ENCODE measurements at places on chromosomes 7 and 10.

- no peak for DNase-seq
Measured at GRCh38 chr7:150871601-150872000, 19.3 kb downstream of the AOC1 start.

DNA sequence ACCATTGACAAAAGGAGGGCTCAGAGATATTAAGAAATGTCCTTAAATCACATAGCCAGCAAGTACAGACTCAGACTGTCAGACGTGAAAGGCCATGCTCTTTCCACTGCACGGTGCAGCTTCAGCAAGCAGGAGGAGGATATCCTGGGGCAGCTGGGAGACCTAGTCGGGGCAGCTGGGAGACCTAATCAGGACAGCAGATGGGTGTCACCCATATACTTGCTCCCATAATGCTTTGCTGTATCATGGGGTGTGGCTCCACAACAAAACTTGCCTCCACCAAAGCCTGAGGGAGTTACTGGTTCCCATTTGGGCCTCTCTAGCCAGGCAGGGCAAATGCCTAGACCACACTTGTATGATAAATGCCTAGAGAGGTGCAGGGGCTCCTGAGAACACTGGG lies 55.4 kb downstream of the GRID1 start:
- DNase-seq, result no peak

DNA sequence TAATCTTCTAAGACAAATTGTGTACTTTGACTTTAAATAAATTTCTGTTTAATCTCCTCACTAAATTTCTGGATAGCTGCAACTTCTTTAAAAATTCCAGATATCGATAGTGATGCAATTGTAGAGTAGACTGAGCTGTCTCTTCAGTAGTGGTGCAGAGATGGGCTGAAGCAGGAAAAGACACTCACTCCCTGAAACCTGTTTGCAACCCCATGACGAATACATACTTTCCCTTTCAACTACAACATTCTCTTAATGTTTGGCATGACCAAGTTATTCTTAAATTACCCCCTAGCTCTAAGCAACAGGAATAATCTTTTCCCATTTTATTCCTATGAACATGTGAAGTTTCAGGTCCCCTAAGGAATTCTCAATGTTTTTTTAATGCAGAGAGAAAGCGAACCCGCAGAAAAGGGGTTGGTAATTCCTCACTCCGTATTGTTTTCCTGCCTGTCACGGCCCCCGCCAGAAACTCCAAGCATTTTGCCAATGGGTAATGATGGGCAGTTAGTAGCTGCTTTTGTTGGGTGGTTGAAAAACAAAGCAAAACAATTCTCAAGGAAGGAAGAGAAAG lies 1.3 kb downstream of the THSD7A start:
- no peak for DNase-seq

DNA sequence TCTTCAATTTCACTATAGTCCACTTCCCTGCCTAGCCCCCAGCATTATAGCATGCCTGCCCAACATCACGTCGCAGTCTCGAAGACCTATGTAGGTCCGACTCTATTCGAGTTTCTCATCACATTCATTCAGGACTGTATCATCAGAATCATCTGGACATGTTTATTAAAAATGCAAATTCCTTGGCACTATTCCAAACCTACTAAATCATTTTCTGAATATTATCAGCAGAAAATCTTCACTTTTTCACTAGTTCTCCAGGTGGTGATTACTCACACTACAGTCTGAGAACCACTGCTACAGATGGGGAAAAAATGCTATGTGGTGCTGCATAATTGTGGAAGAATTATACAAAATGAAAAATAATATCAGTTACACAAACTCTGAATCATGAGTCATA lies 29.3 kb upstream of the ETV1 start:
- no peak for DNase-seq

DNA sequence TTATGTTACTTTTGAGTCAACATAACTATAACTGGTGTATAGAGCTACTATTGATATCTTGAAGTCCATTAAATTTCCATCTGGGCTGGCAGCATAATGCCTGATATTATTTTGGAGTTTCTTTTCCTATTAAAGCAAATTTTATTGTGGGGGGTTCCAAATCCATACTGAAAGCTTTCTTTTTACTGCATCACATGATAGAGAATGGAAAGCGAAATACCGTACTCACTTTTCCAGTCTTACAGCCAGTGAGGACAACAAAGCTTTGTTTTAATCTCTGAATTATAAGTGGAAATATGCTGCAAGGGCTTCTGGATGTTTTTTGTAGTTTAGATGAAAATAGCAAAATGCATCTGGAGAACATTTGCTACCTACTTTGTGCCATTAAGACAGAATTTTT lies 477.5 kb upstream of the SEMA3D start:
- no peak for DNase-seq

- peak; percentile 96 for DNase-seq
Measured at GRCh38 chr7:105808703-105809590, 67.5 kb downstream of the ATXN7L1 start.

DNA sequence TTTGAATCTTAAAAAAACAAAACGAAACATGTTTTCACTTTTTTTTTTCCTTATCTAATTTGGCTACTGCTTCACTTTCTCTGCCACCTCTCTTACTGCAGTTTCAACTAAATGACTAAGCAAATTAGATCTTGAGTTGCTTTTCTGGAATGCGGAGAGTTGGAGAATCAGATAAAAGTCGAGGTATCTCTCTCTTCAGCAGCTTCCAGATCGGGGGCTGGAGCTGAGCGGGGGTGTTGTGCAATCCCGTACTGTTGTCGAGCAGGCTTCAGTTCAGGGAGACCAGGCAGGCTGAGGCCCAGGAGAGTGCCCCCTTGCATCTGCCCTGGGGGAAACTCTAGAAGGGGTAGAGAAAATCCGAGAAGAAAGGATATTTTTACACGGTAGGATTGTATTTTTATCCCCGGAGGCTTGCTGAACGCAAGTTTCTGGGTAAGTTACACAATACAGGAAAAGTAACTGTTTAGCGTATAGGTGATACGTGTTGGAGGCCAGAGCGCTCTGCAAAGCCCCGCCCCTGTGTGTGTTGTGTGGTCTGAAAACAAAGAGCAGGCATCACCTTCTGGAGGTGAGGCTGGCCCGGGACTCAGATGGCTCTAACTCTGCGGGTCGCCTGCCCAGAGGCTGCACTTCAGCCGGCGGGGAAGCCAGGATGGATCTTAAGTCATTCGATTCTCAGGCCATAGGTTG lies 116.6 kb downstream of the KLF6 start:
- DNase-seq, result peak; percentile 76

GRCh38 chr10:102010961-102011360 lies 45.0 kb downstream of the ARMH3 start:
- no peak for DNase-seq

DNA sequence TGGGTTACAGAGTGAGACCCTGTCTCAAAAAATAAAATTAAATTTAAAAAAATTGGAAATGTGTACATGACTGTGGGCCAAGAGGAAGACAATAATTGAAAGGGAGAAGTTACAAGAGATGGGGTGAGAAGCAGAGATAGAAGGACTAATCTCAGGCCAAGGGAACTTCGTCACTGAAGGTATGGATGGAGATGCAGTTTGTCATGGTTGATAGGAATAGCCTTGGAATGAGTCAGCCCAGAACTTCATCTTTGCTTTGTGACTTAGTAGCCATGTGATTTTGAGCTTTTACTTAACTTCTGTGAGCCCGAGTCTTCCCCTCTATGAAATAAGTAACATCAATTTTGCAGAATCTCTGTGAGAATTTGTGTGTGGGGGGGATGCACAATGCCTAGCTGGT lies 6.5 kb upstream of the PODXL start:
- no peak for DNase-seq

DNA sequence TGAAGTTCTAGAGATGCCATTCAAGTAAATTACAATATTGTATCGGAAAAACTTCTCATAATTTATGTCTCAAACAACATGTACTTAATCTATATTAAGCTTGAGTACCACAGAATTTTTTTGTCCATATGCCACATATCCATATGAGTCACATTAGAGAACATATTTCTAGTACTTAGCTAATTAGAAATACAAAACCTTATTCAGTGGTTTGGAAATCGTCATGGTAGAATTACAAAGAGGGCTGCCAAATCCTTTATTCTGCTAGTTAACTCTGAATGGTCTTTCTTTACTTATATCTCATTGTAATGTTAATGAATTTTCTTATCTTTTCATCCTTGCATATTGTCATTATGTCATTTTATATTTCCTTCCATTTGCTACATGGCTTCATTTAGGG lies 9.0 kb upstream of the VIM start:
- DNase-seq, result no peak

GRCh38 chr10:32959006-32959920 lies 1.2 kb upstream of the ITGB1 start:
- peak; percentile 64 for DNase-seq

GRCh38 chr7:36082910-36083309 lies 70.1 kb upstream of the EEPD1 start:
- no peak for DNase-seq

- no peak for DNase-seq
Measured at GRCh38 chr10:62166331-62167131, 102.1 kb downstream of the RTKN2 start.

- no peak for DNase-seq
Measured at GRCh38 chr7:151225948-151226510, 976 bp downstream of the ABCF2 start.

DNA sequence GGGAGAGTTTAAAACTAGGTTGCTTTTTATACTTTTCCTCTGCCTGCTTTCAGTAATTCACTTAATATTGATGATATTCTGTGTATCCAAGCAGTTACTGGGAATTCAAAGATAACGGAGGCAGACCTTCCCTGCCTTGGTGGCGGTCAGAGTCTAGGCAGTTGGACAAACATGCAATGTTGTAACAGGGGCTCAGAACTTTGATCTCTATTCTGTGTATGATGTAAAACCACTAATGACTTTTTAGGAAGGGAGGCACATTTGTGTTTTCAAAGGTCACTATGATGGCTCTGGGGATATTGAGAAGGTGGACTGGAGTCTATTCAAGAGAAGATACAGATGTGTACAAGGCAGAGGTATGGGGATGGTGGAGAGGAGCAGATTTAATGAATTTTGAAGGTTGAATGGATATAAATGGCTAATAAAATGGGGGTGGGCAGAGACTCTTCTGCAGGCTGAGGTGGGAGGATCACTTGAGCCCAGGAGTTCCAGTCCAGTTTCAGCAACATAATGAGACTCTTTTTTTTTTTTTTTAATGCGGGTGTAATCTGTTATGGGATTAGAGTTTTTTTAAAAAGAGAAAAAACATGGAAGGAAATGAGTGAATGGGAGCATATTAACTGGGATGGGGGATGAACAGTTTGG lies 5.7 kb upstream of the PON2 start:
- DNase-seq, result no peak

- DNase-seq, result no peak
Measured at GRCh38 chr7:157703534-157704195, 366.9 kb downstream of the DNAJB6 start.

DNA sequence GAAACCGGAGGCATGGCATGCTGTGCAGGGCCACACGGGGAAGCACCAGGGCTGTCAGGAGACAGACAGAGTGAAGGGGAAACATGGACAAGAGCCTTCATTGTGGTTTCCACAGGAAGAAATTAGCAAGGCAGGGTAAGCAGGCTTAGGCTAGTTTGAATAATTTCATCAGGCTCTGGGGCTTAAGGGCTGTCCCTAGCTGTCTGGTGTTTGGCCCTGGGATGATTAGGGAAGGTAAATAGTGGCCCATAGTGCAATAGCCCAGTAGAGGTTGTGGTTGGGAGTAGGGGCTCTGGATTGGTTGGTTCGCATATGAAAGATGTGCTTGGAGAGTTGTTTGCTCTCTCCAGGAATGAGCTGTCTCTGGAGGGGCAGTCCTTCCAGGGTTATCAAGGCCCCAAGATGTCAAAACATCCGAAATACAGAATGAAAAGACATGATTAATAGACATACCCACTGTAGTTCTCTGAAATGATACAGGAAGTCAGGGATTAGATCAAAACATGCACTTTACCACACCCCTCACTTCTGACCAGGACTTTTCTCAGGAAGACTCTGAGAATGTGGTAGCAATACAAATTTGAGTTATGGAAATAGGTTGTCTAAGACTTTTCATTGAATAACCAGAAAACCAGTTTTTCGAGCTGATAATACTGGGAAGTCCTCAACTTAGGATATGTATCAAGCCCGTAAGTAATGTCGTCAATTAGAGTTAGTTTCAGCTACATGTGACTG lies 224.9 kb upstream of the NFE2L3 start:
- DNase-seq, result no peak

DNA sequence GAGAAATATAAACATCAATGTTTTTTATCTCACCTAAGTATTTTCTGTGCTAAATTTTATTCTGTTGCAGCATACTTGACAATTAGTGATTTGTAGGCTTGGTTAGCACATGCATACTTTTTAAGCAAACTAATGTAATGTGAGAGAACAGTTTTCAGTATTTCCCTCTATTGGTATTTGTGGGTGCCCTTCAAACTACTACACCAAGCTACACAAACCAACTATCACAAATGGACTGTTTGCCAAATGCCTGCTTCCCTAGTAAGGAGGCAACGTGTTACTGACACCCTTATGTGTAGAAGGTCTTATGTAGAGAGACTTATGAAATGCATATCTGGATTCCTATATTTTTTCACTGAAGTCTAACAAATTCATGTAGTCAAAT lies 98.4 kb upstream of the FZD1 start:
- no peak for DNase-seq

- DNase-seq, result no peak
Measured at GRCh38 chr7:131908714-131909113, 352.3 kb upstream of the PODXL start.

GRCh38 chr10:102651455-102652169 lies 7.3 kb downstream of the TRIM8 start:
- DNase-seq, result no peak

DNA sequence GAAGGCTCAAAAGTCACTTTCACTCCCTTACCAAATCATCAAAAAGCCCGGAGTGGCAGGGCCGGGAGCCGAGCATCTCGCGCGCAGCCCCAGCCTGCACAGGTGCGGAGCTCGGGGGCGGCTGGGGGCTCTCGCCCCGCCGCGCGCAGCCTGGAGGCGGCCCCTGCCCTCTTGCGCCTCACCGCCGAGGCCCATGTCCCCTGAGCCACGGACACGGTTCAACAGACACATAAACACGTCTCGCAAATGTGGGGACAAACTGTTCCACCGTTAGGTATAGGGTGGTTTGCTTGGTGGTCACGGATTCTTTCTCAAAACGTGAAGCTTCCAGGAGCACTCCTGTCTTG lies 700 bp downstream of the GSAP start:
- DNase-seq, result peak; percentile 20
